DMS153 (cell line): ENCODE measurements at places on chromosomes 1 and 21.

- DNase-seq: no peak
Observed at GRCh38 chr1:110607536-110608230, 1.5 kb upstream of the KCNA2 start.

DNA sequence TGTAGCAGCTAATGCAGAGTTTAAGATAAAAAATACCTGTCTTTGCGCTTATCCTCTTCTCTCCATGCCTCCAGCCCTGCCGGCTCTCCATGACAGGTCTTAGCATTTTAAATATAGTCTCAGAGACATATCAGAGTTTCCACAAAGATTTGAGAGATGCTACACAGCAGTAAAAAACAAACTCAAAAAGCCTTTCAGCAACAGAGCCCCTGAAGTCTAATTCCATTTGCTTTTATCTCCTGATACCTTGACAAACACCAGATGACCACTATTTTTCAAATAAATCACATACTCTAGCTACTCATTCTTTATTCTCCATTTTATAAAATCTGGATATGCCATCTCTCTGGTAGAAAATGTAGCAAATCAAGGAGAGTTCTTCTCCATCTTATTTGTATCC is 79.5 kb upstream of the LRRC53 start:
- DNase-seq: no peak

DNA sequence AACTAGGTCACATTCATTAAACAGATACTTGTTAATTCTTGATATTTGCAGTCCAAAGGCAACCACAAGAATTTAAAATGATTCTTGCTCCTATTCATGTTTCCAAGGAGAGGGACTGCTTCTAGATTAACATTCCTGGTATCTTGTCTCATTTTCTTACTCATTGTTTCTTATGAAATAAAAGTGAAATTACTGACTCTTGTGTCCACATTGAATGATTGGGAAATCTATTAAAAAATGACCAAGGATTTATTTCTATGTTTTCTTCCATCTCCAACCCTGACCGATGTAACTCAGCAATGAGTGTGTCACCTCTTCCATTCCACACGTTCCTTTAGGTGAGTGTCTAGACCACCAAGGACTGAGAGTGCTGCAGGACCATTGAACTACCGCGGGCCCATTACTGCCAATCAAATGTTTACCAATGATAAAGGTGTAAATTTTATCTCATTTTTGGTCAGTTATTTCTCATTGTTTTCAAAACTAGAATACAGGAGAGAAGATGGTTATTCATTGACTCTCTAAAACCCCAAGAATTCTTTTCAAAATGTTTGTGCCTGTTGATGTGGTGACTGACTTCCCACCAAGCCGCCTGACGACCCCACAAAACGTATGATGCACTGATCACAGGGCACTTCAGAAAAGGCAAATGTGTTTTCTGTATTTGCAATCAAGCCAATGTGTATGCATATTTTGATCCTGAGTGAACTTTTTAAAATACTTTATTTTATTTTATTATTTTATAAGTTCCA is 414.6 kb upstream of the PTBP2 start:
- DNase-seq: no peak

- no peak for DNase-seq
Observed at GRCh38 chr1:68293122-68293521, 60.8 kb upstream of the WLS start.

DNA sequence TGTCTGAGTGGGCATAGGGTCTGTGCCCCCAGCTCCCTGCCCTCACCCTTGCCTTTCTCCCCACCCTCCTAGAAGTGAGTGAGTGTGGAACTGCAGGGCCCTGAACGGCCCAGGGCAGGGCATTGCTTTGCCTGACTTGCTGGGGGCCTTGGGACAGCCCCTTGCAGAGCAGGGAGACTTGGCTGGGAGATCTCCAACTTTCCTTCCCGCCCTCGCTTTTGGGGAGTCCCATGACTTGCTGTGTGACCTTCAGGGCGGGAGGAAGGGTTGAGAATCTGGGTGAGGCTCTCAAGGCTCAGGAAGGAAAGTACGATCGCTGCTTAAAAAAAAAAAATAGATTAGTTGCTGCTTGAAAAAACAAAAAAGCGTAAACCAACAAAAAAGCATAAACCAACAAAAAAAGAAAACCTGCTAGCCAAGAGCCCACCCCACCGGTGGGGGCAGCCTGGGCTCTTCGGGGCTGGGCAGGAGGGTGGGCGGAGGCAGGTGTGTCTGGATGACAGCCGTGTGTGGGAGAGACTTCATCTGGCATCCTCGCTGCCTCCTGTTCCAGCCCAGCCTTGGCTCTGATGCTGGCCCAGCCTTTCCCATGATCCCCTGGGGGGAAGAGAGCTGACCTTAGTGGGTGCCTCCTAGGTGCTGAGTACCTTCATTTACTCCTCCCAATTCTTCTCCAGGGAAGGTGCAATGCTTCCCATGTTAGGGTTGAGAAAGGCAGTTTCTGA is 6.5 kb downstream of the NBL1 start:
- no peak for DNase-seq

DNA sequence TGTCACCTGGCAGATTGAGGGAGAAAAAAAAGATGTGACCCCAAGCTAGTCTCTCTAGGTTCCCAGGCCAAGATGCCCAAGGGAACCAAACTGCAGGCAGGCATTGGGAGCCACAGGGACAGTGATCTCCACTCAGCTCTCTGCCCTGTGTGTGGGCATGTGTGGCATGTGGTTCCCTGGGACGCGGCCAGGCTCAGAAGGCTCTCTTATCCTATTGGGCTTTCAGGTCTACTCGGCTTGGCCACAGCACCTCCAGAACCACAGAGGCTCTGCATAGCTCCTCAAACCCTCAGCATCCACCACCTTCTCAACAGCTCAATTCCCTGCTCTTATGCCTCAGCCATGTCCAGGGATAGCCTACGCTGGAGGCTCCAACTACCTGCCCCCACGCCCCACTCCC is 22.0 kb downstream of the IQGAP3 start:
- no peak for DNase-seq

- no peak for DNase-seq
Observed at GRCh38 chr1:200512191-200512590, 102.4 kb upstream of the ZNF281 start.

DNA sequence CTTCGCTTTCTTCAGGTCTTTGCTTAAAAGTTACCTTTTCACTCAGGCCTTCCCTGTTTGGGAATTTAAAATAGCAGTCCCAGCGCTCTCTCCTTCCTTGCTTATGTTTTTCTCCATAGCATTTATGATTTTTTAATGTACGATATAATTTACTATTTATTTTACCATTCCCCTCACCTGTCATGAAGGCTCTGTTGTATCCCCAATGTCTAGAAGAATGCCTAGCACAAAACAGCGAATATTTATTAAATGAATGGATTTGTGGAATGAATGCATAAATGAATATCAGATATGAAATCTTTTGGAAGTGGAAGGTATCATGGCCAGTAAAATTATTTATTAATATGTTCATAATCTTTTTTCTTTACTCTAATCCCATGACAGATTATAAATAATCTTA is 402 bp upstream of the OSBPL9 start:
- no peak for DNase-seq

- no peak for DNase-seq
Observed at GRCh38 chr1:219433496-219434131, 179.3 kb downstream of the ZC3H11B start.

- DNase-seq: no peak
Observed at GRCh38 chr1:203464226-203464625, 11.4 kb upstream of the PRELP start.

DNA sequence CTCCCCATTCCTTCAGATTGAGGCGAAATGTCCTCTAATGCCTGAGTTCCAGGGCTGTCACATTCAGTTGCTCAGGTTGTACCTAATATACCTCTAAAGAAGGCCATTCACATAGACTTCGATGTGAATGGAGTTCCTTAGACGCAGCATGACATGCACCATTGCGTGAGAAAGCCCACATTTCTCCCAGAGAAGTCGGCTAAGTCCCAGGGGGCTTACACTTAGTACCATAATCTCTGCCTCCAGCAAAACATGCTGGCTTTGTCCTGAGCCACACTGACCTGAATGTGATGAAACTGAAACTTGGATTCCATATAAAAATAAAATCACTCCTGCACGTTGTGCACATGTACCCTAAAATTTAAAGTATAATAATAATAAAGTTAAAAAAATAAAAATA is 23.2 kb upstream of the SLC2A1 start:
- DNase-seq: no peak

DNA sequence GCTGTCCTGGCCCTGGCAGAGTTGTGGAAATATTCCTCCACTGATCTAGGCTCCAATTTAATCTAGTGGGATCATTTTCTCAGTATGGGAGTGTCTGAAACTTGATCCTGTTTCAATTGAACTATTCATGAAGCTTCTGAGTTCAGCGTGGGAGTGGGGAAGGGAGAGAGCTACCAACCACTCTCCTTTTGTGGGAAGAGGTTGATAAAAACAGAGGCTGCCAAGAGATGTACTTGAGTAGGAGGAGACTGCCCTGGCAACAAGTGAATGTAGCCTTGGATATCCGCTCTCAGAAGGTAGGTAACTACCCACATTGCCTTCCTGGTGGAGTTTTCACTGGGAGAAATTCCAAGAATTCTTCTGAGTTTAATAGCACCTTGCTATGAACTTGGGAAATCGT is at the start of gene CTXND2:
Gene CTXND2, plus strand, starts transcription at position 119 of the 400 bp plus-strand sequence. CDS start 25,179 bp downstream, outside the sequence.
- no peak for DNase-seq

- peak; percentile 40 for DNase-seq
Observed at GRCh38 chr1:19013826-19014548, 57.5 kb upstream of the IFFO2 start.

DNA sequence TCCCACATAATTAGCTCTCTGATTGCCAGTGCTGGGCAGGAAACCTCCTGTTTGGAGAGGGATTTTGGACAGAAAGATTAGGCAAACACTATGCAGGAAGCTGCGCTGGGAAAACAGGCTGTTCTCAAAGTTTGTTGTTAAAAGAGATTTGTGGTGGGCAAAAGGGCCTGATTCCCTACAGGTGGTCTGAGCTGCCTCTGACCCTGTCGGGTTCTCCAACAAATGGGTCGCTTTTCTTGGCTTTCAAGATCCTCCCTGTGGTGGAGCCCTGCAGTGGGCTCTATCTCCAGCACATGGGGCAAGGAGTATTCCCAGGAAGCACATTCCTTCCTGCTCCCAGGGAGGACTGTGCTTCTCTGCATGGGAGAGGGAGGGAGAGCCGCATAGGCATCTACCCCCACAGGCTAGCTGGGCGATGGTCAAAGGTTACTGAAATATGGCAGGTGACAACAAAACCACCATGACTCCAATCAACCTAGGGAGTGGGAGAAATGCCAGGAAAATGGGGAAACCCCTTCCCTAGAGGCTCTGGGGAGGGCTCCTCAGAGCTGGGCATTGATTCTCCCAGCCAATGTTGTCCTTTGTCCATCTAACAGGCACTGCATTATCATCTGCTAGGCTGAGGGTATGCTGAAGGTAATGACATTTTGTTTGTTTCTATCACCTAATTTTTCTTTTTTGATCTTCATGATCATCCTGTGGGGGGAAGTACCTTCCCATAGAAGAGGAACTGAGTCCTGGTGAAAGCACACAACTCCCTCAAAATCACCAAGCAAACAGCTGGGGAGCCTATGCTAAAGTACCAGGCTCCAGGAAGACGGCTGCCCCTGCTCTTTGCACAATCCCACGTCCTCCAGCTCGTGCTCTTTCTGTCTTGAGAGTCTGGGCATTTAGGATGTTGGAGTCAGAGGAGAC is 85.3 kb downstream of the PLXNA2 start:
- no peak for DNase-seq

GRCh38 chr1:84771895-84772294 is 81.6 kb upstream of the SSX2IP start:
- DNase-seq: no peak

GRCh38 chr1:15171271-15171908 is 17.8 kb downstream of the TMEM51 start:
- DNase-seq: no peak

GRCh38 chr1:48978413-48978812 is 201.7 kb upstream of the BEND5 start:
- peak; percentile 35 for DNase-seq

DNA sequence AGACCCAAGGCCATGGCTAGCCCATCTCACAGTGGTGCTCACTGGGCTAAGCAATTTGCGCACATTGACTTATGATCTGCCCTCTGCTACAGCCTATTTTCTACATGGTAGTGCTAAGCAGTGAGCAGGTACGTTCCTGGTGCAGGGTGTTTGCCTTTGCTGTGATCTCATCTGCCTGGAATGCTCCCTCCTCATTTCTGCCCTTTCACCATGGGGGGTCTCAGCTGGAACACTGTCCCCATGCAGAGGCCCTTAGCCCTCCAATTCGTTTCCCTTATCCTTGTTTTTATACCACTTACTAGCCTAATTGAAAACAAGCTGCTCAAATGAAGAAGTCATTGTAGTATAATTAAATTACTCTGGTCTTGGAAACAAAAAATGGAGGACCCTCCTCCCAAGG is 2.0 kb upstream of the B3GALT5 start:
- DNase-seq: peak; percentile 26

DNA sequence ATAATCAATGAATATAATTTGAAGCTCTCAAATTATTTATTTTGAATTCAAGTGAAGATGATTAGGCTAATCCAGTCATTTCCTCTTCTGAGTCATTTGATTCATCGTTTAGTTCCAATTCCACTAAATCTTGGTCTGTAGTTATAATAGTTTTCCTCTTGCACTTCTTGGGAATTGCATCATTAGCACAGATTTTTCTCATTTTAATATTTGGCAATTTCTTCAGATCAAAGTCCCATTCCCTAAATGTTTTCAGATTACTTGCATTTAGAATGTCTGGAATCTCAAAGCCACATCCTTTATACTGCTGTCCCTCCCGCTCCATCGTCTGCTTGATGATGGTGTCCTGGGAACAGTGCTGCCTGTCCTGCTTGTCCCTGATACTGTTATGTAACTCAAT is 43.5 kb downstream of the MAST2 start:
- no peak for DNase-seq

DNA sequence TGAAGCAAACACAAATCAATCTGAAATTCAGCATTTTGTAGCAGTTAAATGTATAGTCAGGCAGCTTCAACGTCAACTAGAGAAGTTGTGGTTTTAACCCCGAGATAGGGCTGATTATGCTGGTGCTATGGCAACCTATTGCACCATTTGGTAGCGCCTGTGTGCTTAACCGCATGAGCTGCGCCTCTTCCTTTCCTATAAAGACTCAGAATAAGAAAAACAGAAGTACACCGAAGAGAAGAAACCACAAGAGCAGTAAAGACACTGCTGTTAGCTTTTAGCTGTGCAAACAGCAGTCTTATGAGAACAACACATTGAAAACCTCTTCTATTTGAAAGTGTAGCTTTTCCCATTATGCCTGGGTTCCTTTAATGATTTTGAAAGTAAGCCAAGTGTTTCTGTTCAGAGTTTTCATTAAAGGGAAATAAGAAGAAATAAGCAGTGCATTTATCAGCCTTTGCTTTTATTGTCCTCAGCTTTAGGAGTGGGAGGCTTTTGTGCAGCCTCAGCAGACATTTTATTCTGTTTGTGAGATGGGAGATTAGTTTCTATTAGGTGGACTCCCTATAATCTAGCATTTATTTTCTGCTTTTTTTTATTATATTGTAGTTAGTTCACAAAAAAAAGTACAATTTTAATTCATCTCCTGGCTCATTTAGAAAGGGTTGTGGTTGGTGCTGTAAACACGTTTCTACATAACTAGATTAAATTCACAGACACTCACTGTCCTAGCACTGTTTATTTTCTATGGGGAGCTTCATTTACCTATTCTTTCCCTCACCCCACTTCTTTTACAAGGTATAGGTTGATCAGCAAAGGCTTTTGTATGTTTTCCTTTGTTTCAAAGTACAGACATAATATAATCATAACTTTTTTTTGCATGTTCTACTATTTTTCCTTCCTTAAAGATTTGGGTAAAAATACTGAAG is 43.3 kb downstream of the PTPRC start:
- peak; percentile 56 for DNase-seq
